ENCODE measurements at places on chromosomes 16 and 17.

- DNase-seq, result no peak
Observed at GRCh38 chr17:39600288-39600996, 7.3 kb downstream of the NEUROD2 start.

GRCh38 chr17:42118545-42118944, 2.6 kb downstream of the KAT2A start:
- DNase-seq, result no peak

- no peak for DNase-seq
Observed at GRCh38 chr17:59345476-59345875, 14.0 kb downstream of the YPEL2 start.

DNA sequence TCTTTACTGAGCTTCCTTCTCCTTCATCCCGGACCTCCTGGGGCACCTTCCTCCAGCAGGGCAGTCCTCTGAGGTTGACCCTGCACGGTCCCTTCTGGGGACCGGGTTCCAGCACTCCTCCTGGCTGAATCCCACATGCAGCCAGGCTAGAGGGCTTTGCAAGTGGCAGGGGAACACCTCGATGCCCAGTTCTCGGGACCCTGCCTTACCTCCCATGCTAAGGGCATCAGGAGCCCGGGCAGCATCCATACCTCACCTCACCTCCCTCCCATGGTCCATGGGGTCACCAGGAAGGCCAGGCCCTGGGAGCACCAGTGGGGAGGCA, 81.1 kb downstream of the NT5M start:
- DNase-seq, result no peak

DNA sequence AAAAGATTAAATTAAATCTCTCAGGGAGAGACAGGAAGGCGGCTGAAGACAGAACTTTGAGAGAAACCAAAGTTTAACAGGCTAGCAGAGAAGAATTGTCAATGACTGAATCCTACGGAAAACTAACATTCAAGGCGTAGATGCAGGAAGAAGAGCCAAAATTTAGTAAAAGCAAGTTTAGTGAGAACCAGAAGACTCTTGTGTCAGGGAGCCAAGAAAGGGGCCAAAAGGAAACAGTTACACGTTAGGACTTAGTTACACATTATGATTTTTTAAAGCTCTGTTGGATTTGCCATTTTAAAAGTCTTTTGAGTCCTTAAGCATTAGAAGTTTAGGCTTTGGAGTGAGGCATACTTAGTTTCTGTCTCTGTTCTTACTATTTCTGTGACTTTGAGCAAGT, 164.6 kb downstream of the CHD9 start:
- no peak for DNase-seq

- DNase-seq, result no peak
Observed at GRCh38 chr17:39872751-39873150, 4.7 kb downstream of the ZPBP2 start.

GRCh38 chr17:20223808-20224328, 214.7 kb downstream of the SPECC1 start:
- DNase-seq, result no peak

GRCh38 chr16:76835779-76836300, 355.1 kb upstream of the MON1B start:
- DNase-seq, result no peak

GRCh38 chr17:38735161-38735997, 5.2 kb downstream of the CISD3 start:
- DNase-seq, result peak; percentile 65

- no peak for DNase-seq
Observed at GRCh38 chr16:87076950-87077749, 240.0 kb downstream of the C16orf95 start.

GRCh38 chr17:29589524-29590410, at the start of gene GIT1:
Gene GIT1, minus strand, starts transcription at chr17:29589648. Its CDS starts 270 bp downstream, at chr17:29589378.
- peak; percentile 66 for DNase-seq

DNA sequence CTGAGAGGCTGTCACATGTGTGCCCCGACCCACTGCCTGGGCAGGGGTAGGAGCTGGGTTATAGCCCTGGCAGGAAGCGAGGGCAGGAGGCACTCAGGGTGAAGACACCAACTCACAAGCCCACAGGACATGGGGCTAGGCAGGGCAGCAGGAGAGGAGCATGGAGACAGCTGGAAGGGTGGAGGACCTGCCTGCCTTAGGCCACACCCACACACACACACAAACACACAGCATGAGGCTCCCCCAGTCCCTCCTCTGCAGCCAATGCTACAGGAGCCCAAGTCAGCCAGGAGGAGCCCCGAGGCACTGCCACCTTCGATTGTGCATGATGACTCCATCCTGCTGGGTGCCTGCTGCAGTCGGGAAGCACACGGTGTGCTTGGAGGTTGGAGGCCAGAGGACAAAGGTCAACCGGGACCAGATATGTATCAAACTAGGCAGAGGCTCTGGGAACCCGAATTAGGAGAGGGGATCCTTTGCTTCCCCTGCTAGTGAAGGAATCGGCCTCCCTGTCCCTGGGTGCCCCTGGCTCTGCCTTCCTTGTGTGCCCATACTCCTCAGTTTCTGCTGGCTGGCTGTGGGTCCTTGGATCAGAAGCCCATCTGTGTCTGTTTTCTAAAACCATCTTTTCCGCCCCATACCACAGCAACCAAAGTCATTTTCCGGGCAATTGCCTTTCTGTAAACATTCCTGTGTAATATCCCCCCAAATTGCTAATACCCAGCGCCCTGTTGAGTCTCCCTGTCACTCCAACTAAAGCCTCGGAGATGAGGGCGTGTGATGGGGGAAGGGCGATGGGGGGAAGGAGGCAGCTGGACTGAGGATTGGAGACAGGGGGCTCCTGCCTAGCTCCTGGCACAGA, 20.5 kb downstream of the SRCIN1 start:
- no peak for DNase-seq

- DNase-seq, result no peak
Observed at GRCh38 chr17:59790910-59791309, 83.5 kb downstream of the VMP1 start.

DNA sequence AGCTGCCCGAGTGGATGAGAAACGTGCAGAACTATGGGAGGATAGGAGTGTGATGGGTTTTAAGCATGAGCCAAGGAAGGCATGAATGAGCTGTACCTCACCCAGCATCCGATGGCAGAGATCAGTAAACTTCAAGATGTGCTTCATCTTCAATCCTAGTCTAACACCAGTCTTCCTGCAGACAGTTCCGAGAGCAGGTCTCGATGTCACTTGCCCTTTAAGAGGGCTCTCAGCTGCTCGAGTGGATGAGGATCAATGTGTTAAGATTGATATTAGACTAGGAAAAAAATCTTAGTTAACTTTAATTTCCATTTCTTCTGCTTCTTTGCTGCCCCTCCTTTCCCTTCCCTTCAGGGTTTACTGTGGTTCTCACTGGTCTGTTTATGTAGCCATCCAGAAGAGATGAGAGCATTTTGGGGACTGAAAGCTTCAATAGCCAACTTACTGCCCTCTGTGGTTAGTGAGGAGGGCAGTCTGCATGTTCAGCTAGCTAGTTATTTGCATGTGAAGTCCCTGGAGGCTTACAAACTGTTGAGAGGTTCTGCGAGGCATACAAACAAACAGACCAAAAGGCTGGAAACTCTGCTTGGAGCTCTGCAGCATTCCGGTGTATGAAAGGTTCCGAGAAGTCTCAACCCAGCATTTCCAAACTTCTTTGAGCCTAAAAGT, 15.3 kb downstream of the KLHL36 start:
- DNase-seq, result no peak

GRCh38 chr17:2996810-2997670, 66.4 kb downstream of the OR1D5 start:
- DNase-seq, result no peak

DNA sequence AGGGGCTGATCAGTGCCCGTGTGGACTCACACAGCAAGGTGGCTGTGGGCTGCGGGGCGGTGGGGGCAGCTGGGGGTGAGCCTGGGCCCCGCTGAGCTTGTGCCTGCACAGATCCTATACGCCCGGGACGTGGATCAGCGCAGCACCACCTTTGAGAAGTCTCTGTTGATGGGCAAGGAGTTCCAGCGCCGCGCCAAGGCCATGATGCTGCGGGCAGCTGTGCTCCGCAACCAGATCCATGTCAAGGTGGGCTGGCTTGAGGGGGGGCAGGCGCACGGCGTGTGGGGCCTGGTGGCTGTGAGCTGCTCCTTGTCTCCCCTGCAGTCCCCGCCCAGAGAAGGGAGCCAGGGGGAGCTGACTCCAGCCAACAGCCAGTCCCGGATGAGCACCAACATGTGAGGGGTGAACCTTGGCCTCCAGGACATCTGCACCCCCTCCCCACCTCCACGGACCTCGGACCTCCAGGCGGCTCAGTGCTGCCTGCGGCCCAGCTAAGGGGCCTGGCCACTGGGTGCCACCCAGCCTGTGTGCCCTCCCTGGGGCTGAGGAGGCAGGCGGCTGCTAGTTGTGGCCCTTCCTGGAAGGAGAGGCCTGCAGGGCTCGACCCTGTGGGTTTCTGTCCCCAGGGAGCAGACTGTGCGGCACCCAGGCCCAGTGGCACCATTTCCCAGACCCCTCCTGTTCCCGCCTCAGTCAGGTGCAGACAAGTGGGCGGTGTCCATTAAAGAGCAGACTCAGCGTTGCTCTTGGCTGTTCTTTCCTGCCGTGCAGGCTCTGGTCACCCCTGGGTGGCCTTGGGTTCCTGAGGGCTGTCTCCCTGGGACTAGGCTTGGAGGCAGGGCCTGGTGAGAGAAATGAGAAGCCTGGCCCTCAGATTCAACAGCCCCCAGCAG, 5.3 kb downstream of the GPS1 start:
- no peak for DNase-seq

DNA sequence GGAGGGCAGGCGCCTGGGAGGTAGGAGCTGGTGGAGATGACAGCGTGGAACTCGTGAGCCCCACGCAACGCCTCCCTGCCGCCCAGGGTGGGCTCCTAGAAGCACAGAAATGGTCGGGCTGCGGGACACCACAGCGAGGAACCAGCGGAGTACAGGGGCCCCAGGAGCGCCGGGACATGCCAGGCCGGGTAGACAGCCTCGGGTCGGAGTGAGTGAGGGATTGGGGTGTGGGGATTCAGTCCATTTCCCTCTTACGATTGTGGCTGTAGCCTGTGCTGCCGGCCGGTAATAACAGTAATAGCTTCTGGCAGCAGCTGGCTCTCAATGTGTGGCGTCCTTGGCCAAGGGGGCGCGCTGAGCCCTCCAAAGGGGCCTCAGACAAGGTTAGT, 12.2 kb upstream of the CES3 start:
- no peak for DNase-seq

DNA sequence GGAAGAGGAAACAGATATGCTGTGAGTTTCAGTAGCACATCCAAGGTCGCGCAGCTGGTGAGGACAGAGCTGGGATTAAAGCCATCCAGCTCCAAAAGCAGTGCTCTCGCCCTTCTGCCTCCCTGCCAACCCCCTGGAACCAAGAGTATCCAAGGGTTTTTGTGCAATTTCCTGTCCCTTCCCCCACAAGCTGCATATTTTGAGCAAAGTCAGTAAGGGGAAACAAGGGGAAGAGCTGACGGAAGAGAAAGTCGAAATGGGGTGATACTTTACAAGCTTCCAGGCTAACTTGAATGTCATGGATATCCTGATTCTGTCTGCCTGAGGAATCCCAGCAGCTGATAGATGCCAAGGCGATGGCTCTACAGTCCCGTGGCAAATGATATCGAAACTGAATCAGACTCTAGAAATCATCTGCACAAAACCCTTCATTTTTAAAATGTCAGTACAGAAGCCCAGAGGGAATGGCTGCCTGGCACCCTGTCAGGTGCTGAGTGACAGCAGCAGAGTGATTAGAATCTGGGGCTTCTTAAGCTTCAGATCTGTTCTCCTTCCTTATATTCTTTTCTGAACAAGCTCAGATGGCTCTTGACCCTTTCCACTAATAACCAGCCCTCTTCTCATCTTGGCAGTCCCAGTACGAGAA, 42.9 kb upstream of the TEKT3 start:
- DNase-seq, result no peak

DNA sequence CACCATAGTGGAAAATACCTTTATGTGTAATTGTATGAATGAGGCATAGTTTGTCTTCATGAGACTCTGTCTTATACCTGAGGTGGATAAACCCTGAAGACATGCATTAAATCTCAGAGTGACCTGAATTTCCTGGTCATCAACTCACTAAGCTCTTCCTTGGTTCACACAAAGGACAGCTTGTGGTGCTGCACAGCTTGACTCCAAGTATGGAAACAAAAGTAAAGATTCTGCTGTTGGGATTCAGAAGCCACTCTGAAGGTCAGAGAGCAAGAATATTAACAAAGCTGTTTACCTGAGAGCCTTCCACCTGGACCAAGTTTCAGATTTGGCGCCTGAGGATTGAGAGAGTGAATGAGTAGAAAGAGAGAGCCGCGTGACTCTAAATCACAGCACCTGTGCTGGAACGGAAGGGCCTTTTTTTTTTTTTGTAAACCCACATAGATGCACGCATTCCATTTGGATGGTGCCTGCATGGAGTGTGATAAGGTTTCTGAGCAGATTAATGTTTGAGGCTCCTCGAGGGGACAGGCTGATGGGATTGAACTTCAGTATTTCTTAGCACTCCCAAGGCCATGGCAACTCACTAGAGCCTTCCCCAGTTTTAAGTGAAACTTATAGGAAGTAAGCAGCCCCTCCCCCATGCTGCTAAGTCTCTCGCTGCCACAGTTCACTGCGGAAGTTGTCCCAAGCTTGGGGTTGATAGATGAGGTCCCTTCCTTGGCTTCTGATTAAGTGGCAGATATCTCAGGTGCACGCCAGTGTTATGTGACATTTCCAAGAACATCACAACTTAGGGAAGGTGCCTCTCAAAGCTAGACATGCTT, 28.7 kb downstream of the CALB2 start:
- DNase-seq, result no peak

DNA sequence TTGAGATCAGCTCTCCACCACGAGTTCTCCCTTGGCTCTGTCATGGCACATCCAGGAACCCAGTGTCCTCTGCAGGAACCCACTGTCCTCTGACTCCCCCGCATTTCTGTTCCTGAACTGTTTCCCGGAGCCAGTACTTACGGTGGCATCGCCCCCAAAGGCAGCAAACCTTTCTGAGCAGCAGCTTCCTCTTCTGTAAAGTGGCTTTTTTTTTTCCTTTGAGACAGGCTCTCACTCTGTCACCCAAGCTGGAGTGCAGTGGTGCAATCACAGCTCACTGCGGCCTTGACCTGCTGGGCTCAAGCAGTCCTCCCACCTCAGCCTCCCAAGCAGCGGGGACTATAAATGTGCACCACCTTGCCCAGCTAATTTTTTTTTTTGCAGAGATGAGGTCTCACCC, 32.2 kb downstream of the NAGPA start:
- DNase-seq, result no peak

DNA sequence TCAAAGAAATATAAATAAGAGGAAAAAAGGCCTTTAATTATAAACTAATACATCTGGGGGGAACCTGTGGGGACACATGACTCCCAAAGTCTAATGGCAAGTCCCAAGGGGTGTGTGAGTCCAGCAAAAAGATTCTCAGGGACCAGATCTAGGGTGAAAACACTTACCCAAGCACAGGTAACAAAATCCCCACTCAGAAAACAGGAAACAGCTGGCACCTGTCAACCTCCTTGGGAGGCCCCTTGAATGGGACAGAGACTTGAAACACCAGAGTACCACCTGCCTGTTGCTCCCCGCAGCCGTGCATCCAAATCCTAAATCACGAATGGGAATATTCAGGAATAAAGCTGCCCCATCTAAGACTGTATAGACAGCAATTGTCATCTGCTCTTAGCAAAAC, 461.2 kb upstream of the CDH5 start:
- no peak for DNase-seq

Data from activated CD4-positive, CD25-positive, alpha-beta regulatory T cell treated with anti-CD3 and anti-CD28 coated beads, Interleukin-2, amount 50 U/mL, for 16 hours (primary cell).